ENCODE measurements at places on chromosomes 12 and 14.

DNA sequence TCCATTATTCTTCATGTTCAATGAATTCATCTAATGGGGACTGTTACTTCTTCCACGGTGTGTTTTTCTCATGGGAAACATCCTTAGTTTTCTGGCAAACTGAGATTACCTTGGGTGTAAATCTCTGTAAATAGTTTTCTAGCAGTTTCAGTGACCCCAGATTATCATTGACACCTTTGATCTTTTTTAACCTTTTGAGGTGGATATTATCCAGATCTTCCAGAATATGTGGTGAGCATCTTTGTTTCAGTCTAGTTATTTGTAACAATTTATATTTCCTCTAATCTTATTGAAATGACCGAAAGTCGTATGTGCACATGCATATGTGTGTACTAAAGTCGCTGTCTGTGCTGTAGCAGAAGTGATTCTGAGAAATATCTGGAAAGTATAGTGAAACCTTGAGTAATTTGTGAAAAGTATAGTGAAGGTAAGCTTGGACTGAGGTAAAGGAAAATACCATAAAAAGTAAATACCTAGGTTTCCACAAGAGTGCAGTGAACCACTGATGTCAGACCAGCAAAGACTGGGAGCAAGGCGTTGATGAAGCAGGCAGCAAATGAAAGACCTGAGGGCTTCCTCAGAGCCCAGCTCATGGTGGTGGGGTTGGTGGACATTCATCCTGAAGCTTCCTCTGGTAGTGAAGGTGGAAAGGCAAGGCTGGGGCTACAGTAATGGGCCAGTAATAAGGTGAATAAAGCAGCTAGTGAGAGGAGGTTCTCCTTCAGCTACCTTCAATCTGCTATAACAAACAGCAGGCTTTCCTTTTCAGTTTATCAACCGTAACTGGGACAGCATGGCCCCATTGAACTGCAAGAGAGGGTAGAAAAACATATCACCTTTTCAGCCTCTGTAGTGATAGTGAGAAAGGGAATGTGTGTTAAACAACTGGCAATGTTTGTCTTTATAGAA is 480.2 kb upstream of the FBXO33 start:
- DNase-seq, result no peak

- DNase-seq, result no peak
These were observed 85.0 kb downstream of the KICS2 start for GRCh38 chr12:64137117-64137516.

DNA sequence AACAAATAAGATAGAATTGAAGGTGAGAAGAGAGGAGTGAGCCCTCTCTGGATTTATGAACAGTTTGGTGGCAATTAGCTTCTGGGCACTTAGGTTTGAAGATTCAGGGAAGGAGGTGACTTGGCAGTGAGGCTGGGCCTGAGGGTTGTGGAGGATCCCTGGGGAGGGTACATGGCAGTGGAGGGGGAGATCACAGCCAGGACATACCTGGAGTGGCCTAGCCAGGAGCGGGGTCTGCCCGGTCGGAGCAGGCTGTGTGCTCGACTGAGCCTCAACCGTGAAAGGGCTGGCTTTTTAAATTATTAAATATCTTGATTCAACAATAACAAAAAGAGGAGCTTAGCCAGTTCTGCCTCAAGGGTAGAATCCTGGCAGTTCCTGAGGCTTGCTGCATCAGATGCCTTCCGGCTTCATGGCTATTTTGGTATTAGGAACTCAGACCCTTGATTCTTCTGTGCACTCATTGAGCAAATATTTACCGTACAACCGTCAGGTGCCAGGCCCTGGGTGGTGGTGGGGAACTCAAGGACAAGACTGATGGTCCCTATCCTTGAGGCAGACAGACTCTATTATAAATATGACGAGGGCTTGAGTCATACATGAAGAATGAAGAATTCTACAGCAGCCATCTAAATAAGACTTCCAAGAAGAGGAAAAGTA is 73.4 kb downstream of the SPTB start:
- DNase-seq, result no peak

DNA sequence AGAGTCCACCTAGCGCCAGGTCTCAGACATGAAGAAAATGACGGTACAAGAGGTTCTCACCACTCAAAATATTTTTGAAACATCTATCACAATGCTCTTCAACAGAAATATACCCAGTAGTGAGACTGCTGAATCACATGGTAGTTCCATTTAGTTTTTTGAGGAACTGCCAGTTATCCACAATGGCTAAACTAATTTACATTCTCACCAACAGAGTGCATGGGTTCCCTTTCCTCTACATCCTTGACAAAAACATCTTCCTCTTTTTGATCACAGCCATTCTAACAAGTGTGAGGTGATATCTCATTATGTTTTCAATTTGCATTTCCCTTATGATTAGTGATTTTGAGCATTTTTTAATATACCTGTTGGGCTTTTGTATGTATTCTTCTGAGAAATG is 5.7 kb upstream of the GPR65 start:
- DNase-seq, result peak; percentile 71

GRCh38 chr12:64538121-64538520 is 72.2 kb upstream of the RASSF3 start:
- peak; percentile 70 for DNase-seq

DNA sequence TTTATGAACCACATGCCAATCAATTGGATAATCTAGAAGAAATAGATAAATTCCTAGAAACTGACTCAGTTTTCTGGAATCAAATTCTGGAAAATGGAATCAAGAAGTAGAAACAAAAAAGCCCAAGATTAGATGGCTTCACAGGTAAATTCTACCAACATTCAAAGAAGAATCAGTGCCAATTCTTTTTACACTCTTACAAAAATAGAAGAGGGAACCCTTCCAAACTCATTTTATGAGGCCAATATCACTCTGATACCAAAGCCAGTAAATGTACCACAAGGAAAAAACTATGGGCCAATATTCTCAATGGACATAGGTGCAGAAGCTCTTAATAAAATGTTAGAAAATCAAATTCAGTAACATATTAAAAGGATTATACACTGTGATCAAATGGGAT is 35.7 kb upstream of the MYRFL start:
- DNase-seq, result no peak

DNA sequence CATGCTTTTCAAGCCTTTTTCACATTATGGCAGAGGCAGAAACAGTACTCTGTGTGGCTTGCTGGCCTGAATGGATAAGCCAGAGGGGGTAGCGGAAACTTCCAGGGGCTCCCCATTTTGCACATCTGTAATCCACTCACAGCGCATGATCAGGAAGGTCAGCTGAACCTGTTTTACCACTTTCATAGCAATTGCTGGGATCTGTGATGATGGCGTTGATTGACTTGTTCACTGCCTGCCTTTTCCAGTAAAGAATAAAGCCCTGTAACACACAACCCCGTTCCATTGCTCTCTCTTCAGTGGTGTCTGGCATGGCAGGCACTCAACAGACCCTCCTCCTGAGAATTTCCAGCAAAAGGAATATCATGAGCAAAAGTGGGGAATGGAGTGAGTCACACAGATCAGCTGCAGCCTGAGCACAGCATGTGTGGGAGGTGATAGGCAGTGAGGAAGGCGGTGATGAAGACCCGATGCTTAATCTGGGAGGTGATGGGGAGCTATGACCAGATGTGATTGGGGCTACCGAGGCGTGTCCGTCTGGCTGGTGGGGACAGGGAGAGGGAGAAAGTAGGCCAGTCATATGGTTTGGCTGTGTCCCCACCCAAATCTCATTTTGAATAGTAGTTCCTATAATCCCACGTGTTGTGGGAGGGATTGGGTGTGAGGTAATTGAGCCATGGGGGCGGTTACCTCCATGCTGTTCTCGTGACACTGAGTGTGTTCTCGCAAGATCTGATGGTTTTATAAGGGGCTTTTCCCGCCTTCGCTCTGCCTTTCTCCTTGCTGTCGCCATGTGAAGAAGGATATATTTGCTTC is 44.7 kb upstream of the CHST11 start:
- no peak for DNase-seq

- peak; percentile 76 for DNase-seq
These were observed 23.7 kb upstream of the DHRS4 start for GRCh38 chr14:23929822-23930294.

DNA sequence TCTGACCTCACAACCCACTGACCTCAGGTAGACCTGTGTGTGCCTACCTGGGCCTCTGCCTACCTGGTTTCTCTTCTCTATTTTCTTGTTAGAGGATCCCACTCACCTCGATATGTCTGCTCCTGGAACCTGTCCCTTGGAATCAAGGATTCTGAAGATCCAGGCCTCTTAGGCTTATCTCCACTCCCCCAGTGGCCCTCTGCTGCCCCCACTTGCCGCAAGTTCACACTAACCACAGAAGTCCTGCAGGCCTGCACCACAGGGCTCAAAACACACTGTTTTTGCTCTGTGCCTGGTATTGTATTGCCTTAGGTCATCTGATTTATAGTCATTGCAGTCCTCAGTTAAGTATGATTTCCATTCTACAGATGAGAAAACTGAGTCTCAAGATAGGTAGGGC is 15.3 kb upstream of the NRXN3 start:
- DNase-seq, result no peak

DNA sequence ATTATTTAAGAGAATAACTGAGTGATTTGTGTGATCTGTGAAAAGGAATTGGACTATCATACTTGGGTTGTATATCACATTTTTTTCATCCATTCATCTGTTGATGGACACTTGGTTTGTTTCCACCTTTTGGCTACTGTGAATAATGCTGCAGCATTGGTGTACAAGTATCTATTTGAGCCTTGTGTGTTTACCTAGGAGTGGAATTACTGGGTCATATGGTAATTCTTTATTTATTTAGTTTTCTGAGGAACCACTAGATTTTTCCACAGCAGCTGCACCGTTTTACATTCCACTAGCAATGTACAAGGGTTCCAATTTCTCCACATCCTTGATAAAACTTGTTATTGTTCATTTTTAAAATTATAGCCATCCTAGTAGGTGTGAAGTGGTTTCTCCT is 56.1 kb downstream of the APAF1 start:
- no peak for DNase-seq

DNA sequence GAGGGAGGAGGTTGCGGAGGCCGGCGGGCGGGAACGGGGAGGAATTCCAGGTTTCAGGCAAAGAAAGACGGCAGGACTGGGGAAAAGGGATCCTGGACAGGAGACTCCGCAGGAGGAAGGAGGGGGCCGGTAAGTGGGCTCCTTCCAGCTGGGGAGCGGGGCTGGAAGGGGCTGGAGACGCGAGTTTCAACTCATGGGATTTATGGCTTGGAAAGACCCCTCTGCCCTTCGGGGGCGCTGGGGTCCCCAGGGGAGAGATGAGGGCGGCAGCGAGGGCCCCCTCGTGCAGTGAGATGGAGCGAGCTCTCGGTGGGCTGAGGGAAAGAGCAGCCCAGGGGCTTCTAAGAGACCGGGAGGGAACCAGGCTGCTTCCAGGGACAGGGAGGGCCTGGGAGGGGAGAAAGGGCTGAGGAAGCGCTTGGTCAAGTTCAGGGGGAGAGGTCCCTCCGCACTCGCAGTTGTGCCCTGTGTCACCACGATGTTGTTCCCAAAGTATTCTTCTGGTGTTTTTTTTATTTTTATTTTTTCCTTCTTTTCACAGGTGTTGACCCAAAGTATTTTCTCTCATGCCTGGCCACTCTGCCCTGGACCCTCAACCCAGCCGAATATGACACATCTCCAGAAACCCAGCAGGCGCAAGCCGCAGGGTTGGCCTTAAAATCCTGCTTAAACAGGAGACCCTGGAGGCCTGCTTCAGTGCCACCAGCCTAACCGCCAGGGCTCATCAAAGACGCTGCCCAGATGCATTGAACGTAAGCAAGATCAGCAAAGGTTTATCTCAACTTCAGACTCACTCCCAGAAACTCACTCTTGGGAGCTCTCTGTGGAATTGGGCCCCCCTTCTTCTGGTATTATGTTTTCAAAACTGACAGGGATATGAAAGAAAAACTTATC is 16.1 kb downstream of the TNFAIP2 start:
- DNase-seq, result no peak

DNA sequence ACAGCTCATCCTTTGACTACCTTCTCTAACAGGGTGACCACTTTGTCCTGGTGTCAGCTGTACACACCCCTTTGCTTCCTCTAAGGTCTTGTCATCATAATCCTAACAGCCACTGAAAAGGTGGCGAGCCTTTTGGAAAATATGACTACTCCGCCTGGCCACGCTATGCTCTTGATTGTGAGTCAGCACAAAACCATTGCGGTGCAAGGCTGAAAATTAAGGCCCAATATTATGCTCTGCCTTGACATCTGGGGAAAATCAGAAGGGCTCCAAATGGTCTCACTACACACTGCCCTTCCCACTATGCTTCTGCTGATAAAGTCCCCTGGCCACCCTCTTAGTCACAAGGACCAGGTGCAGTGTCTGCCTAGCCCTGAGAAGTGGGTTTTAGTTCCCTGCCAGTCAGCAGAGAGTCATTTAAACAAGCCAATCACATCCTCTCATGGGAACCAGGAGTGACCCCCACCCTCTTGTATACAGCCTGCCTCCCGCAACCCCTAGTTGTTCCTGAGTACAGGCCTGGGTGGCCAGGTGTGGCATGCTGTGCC is 34.3 kb downstream of the FGD6 start:
- no peak for DNase-seq

DNA sequence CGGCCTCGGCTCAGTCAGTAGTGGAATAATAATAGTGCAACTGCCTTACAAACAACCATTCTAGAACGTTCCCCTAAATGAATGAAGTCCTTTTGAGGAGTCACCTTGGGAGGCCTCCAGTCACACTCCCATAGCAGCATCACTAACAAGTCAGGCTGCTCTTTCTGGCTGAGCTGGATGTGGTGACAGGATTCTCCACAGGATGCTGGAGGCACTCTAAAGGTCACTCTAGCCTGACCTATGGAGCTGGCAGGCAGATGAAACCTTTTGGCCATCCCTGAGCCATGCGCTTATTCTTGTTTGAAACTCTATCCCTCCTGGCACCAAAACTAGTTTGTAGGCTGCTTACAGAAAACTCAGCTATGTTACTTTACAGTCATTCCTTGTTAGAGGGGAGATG is 17.9 kb upstream of the TFCP2 start:
- DNase-seq, result no peak

DNA sequence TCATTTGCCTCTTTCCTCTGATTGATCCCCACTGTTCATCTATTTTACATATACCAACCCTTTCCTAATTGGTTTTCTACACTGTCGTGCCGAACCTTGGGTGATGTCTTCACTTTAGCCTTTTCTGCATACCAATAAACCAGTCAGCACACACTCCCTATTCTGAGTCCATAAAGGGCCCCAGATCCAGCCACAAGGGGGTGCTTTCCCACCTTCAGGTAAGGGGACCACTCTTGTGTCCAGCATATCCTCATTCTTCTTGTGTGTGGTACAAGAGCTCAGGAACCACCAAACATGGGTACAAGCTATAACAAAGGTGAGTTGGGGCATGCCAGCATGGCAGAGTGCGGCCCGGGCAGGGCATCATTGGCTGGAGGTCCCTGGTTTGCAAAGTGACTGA is 859.8 kb downstream of the FSCB start:
- no peak for DNase-seq
